ENCODE measurements at places on chromosomes 5 and 9. TPM values are rescaled to one million over a fixed set of nuclear protein-coding genes. Genes with fewer than 3 reads are reported as not detected.

EFCAB9 gene
- total RNA-seq: not detected

LCN1 gene
- total RNA-seq: not detected

ZFP2 gene
- 0.86 TPM for total RNA-seq

SEMA4D gene
- 182 TPM for total RNA-seq

- no peak for DNase-seq
Measured at GRCh38 chr5:111656580-111656979, 100.4 kb downstream of the NREP start.

GRCh38 chr5:1521671-1522600 is 1.8 kb downstream of the LPCAT1 start:
- DNase-seq: no peak

- DNase-seq: no peak
Measured at GRCh38 chr9:5863092-5863746, 27.5 kb upstream of the MLANA start.

DNA sequence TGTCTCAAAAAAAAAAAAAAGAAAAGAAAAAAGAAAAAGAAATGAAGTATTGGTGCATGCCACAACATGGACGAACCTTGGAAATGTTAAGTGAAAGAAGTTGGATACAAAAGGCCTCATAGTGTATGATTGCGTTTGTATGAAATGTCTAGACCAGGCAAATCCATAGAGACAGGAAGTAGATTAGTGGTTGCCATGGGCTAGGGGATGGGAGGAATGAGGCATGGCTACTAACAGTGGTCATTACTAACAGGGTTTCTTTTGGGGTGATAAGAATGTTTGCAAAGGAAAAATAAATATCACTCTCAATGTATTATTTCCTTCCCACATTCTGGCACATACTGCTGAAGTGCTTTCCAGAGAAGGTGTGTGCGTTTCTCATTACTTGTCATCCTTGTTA is 44.1 kb downstream of the UGCG start:
- DNase-seq: no peak

DNA sequence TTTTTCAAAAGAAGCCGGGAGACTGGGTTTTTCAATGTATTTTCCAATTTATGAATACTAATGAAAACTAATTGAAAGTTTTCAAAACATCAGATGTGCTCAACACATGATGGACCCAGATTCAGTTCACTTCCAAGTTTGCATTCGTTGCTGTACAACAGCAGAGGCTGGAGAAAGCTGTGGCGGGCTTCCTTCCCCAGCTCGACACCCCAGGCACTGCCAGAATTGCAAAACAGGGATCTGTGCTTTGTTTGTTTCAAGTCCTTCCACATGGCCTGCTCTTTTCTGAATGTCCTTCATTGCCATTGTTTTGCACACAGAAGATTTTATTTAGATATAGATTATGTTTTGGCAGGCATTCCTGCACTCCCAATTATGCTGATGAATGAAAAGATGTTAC is 30.3 kb upstream of the INSYN2B start:
- no peak for DNase-seq

- DNase-seq: no peak
Measured at GRCh38 chr9:124386201-124386600, 29.0 kb downstream of the PSMB7 start.

DNA sequence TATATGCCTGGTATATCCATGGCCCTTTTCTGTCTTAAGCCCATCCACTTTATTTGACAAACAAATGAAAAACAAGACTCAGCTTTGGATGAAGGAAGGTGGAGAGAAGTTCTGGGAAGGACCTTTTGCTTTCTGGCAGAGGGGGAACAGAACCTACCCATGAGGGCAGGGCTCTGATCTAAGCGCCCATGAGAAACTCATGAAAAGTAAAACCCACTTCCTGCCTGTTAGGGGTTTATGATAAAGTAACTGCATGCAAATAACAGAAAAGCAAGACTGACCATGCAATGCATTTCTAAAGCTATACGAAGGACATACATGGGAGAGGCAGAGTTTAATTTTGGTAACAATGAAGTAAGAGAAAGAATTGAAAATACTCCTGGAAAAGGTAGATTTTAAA is 181.9 kb upstream of the ADRA1B start:
- DNase-seq: no peak

DNA sequence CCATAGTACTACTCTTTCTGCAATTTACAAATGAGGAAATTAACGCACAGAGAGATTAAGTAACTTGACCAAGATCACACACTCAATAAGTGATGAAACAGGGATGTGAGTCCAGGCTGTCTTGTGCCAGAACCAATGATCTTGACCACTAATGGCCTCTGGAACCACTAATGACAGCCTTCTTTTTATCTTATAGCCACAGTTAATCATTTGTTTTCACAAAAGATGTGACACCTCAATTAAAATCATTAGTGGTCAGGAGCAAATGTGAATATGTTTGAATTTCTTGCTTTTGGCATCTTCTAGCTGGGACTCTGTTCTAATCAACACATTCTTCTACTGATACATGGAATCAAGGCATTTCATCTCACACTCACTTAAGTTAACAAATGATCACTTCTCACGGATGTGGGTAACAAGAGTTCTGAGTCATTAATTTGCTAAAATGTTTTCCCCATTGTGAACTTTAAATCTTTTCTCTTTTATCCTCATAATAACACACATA is 102.7 kb upstream of the CD180 start:
- DNase-seq: no peak

Data from activated T-cell treated with anti-CD3 and anti-CD28 coated beads, Interleukin-2, amount 50 U/mL, for 72 hours (primary cell).